ENCODE measurements at places on chromosomes 3 and 15.

GRCh38 chr3:117587416-117587815 is 877.8 kb downstream of the TUSC7 start:
- DNase-seq: no peak

DNA sequence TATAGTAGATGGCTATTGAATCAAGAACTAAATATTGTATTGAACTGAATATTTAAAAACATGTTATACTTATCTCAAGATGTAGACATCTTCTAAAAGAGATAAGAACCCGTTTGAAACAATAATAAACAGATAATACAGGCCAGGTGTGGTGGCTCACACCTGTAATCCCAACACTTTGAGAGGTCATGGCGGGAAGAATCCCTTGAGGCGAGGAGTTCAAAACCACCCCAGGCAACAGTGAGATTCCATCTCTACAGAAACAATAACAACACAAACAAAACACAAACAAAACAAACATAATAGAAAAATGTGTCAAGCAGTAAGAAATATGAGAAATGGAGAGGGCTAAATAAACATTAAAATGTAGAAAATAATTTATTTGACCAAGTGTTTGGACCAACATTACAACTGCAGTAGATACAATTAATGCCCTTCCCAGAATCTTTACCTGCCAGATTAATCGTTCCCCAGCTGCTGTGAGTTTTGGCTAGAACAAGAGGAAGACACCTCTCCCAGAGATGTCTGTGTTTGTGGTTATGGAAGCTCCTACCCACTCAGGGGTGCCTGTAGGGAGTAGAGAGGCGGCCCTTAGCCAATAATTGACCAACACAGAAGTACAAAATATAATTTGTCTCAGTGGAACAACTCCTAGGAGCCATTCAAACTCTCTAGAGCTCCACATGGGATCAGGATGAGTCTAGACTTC is 111.9 kb upstream of the AGTR1 start:
- no peak for DNase-seq

DNA sequence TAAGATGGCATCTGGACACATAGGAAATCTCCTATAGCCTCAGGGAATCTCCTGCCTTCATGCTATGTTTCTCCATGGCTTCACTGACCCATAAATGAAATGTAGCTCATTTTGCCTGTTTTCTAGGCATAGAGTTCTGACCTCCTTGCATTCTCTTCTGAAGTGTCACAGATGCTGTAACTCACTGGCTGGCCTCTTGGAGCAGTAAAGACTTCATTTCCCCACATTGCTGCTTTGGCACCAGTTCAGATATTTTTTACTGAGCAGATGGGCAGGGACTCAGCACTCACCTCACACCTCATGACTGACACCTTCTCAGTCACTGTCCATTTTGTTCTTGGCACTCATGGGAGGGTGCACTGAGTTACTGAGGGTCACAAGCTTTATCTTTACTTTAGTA is 286.7 kb upstream of the TGFBR2 start:
- no peak for DNase-seq

GRCh38 chr3:18864933-18865731 is 283.2 kb upstream of the KCNH8 start:
- no peak for DNase-seq

GRCh38 chr3:15964605-15965442 is 167.0 kb upstream of the ANKRD28 start:
- DNase-seq: no peak

Data from activated effector memory CD4-positive, alpha-beta T cell treated with Interleukin-2 at 50 U/mL for 16 hours (primary cell).